ENCODE measurements at places on chromosomes 1 and 21.

- no peak for DNase-seq
Observed at GRCh38 chr1:5856246-5856815, 135.9 kb downstream of the NPHP4 start.

DNA sequence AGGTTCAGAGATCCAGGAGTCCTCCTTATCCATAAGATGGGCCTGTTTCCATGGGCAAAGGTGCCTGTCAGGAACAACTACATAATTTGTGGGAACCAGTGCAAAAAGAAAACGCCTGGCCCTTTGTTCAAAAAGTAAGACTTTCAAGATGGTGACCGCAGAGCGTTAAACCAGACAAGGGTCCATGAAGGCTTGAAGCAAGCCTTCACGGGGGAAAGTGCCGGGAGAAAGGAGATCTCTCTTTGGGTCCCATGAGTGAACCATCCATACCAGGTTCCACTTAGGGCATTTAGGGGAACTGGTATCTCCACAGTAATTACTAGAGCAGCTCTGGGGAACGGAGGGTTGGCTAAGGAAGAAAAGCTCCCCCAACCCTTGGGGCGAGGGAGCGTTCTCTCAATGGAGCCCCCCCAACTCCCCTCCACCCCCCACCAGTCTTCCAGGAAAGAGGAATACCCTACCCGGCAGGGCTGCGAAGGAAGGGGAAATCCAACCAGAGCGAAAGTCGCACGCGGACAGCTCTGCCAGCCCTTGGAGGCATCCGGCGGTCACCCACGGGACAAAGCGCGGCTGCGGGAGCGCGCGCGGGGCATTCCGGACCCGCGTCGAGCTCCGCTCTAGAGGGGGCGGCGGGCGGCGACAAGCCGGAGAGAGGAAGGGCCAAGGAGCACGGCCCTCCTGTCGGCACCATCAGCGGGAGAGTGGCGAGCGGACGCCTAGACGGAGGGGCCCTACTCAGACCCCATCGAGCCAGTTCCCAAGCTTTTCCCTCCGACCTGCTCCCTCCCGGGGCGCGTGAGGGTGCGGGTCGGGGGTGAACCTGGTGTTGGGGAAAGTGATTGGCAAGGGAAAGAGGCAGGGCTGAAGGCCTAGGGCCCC, 687 bp upstream of the RASSF5 start:
- DNase-seq = peak; percentile 35

DNA sequence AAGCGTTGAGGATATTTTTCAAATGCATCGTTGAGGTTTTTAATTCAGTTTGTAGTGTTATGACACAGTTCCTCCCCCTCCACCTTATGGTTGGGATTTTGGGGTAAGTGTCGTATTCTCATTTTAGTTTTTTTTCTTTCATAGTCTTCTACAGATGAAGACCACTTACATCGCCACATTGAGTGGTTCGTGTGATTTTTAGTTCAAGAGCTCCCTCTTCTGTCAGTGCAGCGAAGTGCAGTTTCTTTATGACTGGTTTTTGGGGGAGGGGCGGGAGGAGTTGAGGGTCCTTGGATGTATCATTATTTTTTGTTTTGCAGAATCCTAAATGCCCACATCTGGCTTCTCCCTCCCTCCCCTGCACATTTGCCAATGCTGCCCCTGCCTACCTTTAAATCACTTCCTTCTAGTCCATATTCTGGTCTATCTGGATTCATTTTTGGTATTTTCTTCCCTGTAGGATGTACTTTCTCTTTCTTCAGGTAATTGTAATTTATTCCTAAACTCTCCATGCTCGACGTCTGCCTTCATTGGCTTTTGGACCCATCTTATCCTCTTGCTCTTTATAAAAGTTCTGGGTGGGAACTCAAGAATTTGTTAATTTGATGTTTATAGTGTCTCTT, 433.1 kb downstream of the CAMTA1 start:
- DNase-seq = no peak

DNA sequence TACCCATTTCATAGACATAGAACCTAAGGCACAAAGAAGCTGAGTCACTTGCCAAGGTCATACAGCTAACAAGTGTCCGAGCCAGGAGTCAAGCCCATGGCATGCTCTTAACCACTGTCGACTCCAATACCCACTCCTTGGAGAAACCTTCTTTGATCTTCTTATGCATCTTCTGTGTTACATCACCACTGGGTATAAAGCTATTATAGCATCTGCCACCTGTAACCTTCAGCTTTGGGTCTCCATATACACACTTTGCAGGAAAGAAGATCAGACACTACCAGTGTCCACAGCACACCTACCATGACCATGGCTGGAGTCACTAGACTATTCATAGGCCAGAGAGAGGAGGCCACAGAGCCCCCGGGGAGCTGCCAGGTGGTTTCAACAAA, 29.1 kb downstream of the GPA33 start:
- no peak for DNase-seq

DNA sequence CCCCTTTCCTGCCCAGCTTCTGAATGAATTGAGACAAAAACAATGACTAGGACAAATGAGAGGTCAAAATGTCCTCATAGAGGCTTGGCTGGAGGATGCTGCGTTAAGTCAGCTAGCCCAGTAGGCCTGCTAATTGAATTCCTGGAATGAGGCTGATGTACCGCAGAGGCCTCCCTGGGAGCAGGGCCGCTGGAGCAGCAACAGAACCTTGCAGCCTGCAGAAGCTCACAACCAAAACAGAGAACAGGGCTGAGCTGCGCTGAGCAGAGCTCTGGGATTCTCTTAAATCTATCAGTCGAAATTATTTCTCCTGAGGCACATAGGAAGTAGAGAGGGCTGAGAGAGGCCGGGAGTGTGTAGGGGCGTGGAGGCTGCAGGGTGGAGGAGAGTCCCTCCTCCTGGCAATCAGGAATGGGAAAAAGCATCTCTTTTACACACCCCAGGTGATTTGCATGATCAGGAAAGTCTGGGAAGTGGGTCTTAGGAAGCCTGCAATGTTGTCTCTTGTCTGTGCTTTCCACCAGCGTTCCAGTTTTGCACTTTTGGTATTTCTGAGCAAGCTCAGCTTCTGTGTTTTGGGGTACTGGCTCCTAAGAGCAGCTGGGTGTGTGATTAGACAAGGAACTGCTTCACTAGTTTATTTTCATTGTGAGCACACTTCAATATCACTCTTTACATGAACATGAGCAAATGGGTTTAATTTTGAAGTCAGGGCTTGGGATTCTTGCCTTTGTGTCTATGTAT, 66.5 kb downstream of the RYR2 start:
- no peak for DNase-seq

DNA sequence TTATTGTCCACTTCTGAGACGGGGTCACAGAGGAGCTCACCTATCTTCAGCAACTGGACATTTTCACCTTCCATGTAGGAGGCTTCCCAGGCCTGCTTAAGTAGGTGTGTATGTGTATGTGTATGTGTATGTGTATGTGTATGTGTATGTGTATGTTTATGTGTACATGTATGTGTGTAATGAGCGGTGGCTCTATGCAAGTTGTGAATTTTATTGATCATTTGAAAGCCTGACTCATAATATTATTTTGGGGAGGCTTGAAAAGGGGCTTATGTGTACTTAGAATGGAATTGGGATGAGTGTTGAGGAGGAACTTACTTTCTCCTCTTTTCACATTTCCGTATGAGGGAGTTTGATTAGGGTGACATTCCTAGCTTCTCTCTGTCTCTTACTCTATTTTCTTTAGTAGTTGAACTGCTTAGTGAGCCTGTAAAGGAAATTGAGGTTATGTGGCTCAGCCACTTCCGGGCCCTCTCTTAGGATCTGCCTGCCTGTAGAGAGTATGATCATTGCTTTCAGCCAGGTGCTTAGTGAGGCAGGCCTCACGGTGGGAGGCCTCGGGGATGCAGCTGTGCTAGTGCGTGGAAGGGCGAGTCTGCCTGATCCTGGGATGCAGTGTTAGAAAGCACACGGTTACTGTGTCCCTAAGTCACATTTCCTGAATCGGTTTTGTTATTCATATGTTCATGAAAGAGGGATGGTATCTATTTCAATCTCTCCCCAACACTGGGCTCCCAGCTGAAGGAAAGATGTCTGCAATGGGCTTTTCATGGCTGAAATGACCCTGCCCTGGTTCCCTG, 61.0 kb downstream of the IER5 start:
- DNase-seq = peak; percentile 77

- no peak for DNase-seq
Observed at GRCh38 chr1:117001254-117001927, at the start of gene CD101. Gene CD101, plus strand, starts transcription at chr1:117001760. Its CDS starts 58 bp downstream, at chr1:117001818.

- no peak for DNase-seq
Observed at GRCh38 chr21:16538405-16538804, 808.6 kb downstream of the USP25 start.

- no peak for DNase-seq
Observed at GRCh38 chr1:236063919-236064673, 794 bp downstream of the NID1 start.

- no peak for DNase-seq
Observed at GRCh38 chr1:204871405-204872037, 859 bp downstream of the NFASC start.

DNA sequence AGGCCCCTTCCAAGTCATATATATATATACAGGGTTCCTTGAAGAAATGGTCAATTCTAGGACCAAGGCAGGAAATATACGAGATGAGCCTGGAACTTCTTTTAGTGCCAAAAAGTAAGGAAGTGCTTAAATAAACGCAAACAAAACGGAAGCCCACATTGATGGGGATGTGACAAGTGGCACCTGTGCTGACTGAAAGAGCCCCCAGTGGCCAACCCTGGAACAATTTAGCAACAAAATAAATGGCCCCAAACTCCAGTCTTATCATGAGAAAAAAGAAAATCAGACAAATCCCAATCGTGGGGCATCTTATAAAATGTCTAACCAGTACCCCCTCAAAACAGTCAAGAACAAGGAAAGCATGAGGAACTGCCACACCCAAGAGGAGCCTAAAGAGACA, 17.7 kb downstream of the PLA2G5 start:
- no peak for DNase-seq

DNA sequence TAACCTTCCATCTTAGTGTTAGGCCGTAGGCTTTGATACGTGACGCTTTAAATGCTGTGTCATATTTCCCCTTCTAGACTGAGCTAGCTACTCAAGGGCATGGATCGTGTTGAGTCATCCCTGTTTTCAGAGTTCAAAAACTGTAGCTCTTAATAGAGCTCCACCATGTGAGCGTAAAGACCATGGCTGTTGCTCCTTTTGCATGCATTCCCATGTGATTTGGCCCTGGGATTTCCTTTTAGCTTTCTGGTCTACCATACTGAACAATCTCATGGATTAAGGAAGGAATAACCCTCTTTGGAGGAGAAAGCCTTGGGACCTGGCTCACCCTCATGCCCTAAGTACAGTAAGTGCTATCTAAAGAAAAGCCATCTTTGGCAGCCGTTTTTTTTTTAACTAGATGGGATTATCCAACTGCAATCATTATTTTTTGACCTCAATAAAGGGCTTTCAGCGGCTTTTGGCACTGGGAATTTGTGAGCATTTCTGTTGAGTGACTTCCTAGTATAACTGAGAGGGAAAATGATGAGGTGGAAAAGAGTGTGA, 76.6 kb downstream of the PLPP3 start:
- no peak for DNase-seq

GRCh38 chr1:58763214-58763613, 20.6 kb downstream of the JUN start:
- no peak for DNase-seq

- no peak for DNase-seq
Observed at GRCh38 chr1:41963636-41964035, 44.9 kb upstream of the HIVEP3 start.

DNA sequence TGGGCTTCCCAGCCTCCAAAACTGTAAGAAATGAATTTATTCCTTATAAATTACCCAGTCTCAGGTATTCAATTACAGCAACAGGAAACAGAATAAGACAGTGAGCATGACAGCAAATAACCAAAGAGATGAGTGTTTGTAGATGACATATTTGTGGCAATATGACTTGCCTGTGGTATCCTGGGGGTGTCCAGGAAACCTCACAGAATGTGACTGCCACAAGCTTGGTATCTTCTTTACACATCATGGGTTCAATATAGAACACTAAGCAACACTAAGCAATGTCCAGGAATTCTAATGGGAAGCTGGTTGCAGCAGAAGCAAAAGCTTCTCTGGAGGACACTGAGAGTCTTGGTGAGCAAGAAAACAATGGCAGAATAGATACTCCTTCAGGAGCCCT, 236.4 kb upstream of the BEND5 start:
- DNase-seq = no peak

- DNase-seq = no peak
Observed at GRCh38 chr1:159587461-159587951, at the start of gene APCS. Gene APCS, plus strand, starts transcription at chr1:159587826. Its CDS starts 96 bp downstream, at chr1:159587922.

DNA sequence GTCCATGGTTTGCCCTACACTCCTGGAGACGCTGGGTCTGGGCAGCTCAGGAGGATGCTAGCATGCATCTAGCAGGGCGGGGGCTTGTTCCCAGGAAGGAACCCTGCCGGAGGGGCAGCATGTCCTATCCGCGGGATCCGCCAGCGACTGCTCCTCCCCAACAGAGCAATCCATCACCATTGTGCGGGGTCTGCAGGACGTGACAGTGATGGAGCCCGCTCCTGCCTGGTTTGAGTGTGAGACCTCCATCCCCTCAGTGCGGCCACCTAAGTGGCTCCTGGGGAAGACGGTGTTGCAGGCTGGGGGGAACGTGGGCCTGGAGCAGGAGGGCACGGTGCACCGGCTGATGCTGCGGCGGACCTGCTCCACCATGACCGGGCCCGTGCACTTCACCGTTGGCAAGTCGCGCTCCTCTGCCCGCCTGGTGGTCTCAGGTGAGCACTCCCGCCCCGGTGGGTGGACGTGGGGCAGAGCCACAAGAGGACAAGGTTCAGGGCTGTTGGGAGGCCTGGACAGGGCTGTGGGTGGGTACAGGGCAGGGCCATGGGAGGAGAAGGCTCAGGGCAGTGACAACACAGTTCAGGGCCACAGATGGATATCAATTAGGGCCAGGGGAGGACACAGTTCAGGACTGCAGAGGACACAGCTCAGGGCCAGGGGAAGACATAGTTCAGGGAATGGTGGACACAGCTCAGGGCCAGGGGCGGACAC, 71.3 kb downstream of the OBSCN start:
- no peak for DNase-seq

GRCh38 chr1:7454052-7454815, 316.9 kb upstream of the VAMP3 start:
- no peak for DNase-seq

- no peak for DNase-seq
Observed at GRCh38 chr1:225450491-225451191, 22.8 kb upstream of the LBR start.

DNA sequence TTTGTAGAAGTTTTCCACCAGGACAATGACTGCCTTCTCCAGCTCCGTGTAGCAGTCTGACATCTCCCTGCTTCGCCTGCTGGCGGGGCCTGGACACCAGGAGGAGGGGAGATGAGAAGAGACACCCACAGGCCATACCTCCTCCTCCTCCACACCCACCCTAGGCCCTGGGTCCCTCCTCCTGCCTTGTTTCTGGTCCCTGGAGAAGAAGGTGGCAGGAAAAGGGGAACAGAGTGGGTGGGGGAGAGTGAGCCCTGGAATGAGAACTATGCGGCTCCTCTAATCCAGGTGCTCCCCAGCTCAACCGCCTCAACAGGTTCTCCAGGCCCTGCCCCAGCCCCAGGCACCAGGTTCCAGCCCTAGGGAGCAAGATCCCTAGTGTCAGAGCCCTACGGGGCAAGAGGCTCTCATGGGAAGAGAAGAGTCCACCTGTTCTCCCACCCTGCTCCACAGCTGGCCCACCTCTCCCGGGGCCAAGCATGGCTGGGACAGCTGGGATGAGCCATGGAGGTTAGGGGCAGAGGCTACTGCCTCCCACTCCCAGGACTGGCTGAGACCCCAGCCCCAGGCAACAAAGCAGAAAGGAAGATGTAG, 4.8 kb downstream of the S100A16 start:
- no peak for DNase-seq
